ENCODE measurements at places on chromosomes 4 and X. TPM values are rescaled to one million over a fixed set of nuclear protein-coding genes. Genes with fewer than 3 reads are reported as not detected.

DNA sequence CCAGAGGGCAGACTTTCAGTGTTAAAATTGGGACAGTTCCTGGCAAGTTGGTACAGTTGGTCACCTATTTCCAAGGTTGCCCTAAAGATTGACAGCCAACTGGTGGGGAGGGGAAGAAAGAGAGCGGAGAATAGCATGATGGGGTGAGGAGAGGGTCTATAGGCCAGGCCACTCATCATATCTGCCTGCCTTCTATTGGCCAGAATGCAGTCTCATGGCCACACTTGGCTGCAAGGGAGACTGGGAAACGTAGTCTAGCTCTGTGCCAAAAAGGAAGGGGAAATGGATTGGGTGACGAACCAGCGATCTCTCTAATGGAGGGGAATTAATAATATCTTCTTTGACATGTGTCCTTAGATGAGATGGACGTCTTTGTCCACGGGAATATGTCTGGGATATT lies 197.4 kb upstream of the ATP6AP2 start:
- ATAC-seq = no peak

DNA sequence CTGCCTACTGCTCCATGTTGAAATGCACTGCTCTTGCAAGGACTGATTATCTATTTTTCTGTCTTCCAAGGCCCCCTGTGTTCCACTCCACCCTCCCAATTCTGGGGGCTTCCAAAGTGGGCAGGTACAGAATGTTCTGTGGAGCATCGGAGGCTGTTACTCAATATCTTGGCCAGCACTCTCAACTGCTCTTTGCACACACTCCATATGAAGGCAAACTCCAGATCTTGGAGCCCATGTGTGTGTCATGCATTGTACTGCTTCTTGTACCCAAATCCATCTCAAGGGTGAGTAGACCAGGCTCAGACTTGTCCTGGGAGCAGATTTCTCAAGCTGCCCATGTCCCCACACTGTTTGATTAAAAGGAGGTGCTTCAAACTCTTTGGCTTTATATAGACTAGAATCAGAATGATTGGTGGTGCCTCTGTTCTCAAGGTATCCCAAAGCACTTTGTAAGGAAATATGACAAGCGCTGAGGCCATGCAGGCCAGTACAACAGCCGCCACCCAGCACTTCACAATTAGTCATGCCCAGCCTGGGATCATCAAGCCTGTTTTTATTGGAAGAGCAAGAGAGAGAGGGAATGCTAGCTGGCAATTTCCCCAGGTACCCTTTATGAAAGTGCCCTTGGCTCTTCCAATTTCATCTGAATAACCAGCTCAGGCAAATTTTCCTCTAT lies 44.3 kb downstream of the AR start:
- no peak for ATAC-seq

DNA sequence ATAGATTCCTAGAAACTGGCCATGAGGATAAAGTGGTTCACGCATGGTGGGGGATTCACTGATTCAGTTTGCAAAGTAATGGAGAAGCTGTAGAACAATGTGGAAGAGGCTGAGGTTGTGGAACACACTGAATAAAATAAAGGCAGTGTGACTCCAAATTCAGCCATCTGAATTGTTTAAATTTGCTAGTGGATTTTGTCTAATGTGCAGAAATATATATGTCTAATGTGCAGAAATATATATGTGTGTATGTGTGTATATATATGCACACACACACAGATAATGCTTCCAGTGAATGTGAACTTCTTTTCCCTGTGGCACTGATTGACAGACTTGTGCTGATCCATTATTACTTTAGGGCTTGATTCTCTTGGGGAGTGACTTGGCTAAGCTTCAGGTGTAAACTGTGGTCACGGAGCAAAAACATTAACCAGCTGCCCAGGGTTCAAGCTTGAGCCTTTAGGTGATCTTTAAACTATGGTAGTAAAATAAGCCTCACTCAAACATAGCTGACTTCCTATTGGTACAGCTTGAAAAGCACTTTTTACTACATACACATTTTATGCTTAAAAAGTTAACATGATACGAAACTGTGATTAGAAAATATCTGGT lies 3.5 kb downstream of the STBD1 start:
- ATAC-seq = no peak

DNA sequence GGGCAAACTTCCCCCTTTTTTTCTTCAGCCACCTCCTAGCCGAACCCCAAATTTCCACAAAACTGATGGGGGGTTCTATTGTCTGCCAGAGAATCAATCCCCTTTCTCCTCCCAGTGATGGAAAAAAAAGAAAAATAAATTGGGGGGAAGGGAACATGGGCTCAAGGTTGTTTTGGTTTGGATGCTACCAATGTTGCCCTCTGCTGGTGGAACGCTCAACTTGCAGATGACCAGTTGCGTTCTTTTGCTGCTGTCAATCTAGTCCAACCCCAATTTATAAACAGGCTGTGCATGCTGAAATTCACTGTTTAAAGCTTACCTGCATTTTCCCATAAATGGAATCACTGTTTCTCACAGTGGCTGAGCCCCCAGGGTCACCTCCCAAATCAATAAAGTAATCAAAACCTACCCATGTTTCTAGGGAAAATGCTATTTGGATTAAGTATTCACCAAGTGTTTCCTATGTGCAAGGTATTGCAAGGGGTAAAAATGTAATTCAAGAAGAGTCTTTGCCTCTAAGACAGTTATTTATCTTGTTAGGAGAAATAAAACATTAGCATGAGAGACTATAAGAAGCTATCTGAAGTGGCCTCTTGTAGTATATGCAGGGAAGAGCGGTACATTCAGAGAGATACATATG lies 116.7 kb upstream of the TMEM164 start:
- ATAC-seq = no peak

DNA sequence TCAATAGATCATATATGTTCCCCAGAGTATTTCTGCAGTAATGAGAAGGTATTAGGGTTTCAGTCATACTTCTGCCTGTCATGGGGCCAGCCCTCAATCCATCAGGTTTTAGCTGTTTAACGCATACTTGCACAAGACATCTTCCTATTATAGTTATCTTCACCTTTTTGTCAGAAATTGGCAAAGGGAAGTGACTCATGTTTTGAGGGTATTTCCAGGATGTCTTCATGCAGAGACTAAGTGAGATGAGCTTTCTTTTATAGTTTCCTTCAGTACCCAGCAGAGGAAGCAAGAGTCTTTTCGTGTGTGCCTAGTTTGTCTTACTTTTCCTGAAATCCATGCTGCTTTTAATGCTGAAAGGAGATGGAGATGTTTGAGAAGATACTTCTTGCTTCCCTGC lies 9.5 kb downstream of the CSTF2 start:
- ATAC-seq = peak; percentile 95

DNA sequence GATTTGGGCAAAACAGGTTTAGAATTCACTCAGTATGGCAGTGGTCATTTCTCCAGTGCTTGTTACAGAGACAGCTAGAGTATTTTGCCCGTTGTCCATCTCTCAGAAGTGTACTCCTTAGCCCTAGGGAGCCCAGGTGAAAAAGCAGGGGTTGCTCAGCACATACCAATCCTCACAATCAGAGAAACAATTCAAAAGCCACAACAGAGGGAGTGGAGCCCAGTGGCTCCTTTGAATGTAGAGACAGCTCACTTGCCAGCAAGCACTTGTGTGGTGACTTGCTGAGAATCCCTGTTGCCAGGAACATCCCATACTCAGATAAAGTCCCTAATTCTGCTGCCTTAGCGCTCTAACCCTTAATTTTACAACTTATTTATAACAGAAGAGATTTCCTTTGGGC lies 1488.3 kb downstream of the RPA4 start:
- no peak for ATAC-seq

GRCh38 chr4:602559-602942 lies 22.8 kb upstream of the PDE6B start:
- ATAC-seq = peak; percentile 68

DNA sequence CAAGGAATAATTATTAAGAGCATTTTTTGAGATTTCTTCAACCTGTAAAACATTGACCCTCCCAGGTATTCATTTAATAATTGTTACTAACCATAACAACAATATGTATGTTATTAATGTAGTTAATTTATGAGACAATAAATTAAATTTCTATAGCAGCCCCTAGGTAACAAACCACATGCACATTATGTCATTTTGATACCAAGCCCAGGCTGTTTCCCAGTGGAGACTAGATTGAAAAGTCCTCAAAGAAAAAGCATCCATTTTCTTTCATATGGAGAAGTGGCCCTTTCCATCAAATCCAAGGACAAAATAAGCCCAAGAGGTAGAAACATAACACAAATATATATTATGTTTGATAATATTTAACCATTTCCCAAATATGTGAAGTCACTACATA lies 104.3 kb upstream of the GK2 start:
- no peak for ATAC-seq

GRCh38 chr4:47640911-47641310 lies 155.8 kb downstream of the ATP10D start:
- no peak for ATAC-seq

GRCh38 chr4:139619644-139620043 lies 46.0 kb upstream of the MGST2 start:
- no peak for ATAC-seq

DNA sequence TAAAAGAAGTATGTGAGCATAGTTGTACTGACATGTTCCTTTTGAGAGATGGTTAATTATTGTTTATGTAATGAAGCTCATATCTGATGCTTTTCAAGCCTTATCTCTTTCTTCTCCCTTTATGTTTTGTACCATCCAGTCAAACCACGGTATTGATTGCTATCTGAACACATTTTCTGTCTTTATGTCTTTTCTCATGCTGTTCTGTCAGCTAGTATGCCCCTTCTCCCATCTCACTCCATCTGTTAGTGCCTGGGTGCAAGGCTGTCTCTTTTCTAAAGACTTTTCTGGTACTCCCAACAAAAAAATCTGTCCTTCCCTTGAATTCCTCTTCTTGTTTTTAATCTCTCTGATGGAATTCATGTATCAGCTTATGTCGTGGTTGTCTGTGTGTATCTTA lies 883.8 kb upstream of the IGFBP7 start:
- no peak for ATAC-seq

GRCh38 chr4:43757147-43757546 lies 691.5 kb downstream of the KCTD8 start:
- no peak for ATAC-seq

DNA sequence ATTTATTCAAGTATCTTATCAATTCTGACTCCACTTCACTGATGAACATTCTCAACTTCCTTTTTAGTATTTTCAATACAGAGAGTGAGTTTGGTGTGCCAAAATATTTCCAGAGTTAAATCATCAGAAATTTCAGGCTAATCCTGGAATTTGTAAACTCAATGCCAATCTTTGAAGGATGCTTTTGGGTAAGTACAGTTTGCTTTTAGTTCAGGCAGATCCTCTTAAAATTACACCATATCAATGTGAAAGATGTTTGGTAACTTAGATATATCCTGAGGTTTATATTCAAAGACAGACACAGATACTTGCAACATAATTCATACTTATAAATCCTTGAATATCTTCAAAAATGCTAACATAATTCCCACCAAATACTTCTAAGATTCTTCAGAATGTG lies 76.0 kb upstream of the FAM47B start:
- no peak for ATAC-seq

DNA sequence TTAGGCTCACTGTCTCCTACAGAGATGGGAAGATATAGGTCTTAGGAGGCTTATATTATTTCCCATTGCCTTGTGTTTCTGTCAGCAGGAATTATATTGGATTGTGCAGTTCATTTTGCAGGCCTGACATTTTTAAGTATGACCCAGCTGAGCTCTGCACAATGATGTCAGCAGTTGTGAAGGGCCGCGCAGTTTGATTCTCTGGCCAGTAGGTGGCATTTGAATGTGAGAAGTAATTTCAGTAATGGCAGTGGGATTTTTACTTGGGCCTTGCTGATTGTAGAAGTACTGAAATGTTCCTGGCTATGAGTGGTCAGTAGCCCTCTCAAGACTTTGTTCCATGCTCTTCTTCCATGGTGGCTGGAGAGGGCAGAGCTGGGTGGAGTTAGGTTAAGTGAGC lies 247.2 kb upstream of the MTMR8 start:
- no peak for ATAC-seq

- ATAC-seq = no peak
Observed at GRCh38 chr4:149584722-149585121, 230.9 kb downstream of the IQCM start.

GRCh38 chrX:153725832-153726285 lies 1.2 kb downstream of the ABCD1 start:
- no peak for ATAC-seq

- no peak for ATAC-seq
Observed at GRCh38 chr4:84492290-84492689, 6.8 kb downstream of the NKX6-1 start.

GRCh38 chr4:2762048-2762447 lies 5.9 kb upstream of the TNIP2 start:
- no peak for ATAC-seq

Gene IL3RA
- total RNA-seq = 0.52 TPM

Gene VCX
- not detected for total RNA-seq

Gene IL21
- total RNA-seq = 5.0 TPM

Gene HTN1
- total RNA-seq = not detected

Gene NDNF
- total RNA-seq = 0.13 TPM

Gene CENPI
- 18.6 TPM for total RNA-seq

Gene GABRE
- total RNA-seq = not detected

Measured in activated T-helper 17 cell treated with anti-CD3 and anti-CD28 coated beads, Interleukin-2, amount 50 U/mL, for 72 hours (primary cell).